ENCODE measurements at places on chromosomes 12 and 14. TPM values are rescaled to one million over a fixed set of nuclear protein-coding genes. Genes with fewer than 3 reads are reported as not detected.

SERPINA9 gene
- not detected for total RNA-seq

INHBE gene
- total RNA-seq, result not detected

HOXC12 gene
- not detected for total RNA-seq

SOS2 gene
- 43.4 TPM for total RNA-seq

TM9SF1 gene
- total RNA-seq, result 114 TPM

PPP2R5E gene
- total RNA-seq, result 31.2 TPM

ATL1 gene
- total RNA-seq, result 5.1 TPM

DNA sequence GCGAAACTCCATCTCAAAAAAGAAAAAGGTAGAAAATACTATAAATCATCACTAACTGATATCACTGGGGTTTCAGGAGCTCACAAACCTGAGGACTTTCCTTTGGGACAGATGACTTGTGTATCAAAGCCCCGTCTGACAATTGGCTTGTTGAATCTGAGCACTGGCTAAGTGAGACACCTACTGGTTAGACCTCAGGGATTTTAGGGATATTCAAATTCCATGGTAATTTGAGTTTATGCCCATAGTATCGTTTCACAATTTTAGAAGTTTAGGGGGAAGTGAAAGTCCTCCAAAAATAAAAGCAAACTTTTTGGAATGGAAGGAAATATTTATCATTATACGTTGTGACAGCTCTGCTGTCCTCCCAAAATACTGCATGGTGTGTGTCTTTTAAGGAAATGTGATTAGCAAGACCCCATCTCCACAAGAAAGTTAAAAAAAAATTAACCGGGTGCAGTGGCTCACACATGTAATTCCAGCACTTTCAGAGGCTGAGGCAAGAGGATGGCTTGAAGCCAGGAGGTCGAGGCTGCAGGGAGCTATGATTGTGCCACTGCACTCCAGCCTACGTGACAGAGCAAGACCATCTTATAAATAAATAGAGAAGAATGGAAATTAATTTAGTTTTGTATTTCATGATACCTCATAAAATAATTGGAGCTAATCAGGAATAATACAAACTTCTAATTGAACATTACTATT lies 49.2 kb downstream of the FBXL14 start:
- no peak overlapping the region for H3K4me3 ChIP-seq
- no peak overlapping the region for H3K27ac ChIP-seq
- no peaks in the 10 kb centered on the region for H3K36me3 ChIP-seq
- no peaks in the 10 kb centered on the region for H3K27me3 ChIP-seq
- H3K4me1 ChIP-seq, result no peaks in the 10 kb centered on the region
- DNase-seq, result no peak

- H3K27me3 ChIP-seq, result no peaks in the 10 kb centered on the region
- no peak overlapping the region for H3K4me3 ChIP-seq
- H3K27ac ChIP-seq, result no peak overlapping the region
- H3K4me1 ChIP-seq, result peaks cover 13% of the 10 kb centered on the region
These were observed 5.8 kb upstream of the LRP10 start for GRCh38 chr14:22865424-22866405.

DNA sequence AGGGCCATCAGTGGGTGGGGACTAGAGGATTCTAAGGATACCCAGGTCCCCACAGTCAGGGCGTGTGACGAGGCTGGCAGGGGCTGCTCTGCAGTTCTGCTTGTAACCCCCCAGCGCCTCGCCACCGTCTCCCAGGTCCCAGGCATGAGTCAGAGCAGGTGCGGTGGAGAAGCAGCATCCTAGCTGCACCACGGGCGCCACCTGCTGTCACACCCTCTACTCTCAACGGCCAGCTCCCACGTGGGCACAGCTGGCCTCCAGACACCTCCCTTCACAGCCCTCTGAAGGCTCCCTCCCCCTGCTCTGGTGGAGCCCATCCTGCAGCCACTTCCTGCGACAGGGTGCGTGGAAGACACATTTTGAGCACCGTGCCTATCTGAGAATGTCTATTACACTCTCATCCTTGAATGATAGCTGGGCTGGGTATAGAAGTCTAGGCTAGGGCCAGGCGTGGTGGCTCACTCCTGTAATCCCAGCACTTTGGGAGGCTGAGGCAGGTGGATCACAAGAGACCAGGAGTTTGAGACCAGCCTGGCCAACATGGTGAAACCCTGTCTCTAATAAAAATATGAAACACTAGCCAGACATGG lies 6.9 kb upstream of the NUDT14 start:
- no peak overlapping the region for H3K27ac ChIP-seq
- DNase-seq, result no peak
- no peaks in the 10 kb centered on the region for H3K4me1 ChIP-seq
- H3K4me3 ChIP-seq, result no peak overlapping the region

DNA sequence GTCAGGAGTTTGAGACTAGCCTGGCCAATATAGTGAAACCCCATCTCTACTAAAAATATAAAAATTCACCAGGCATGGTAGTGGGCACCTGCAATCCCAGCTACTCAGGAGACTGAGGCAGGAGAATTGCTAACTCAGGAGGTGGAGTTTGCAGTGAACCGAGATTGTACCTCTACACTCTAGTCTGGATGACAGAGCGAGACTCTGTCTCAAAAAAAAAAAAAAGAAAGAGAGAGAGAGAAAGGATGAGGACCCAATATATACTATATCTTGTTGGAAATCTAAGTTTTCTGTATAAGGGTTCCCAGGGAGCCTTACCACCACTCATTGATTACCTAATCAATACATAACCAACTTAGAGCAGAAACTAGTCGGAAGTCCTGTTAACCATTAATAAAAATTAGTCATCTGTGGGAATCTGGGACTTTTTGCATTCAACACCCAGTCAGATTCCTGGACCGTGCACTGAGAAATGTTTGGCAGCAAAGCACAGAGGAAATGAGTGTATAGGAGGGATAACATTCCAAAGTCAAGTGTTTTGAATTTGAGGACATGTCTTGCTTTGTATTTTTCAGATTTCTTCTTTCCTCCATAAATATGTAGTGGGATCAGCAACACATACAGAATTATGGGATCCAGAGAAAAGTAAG lies 44.8 kb upstream of the NR2C1 start:
- H3K4me1 ChIP-seq, result peaks cover 28% of the 10 kb centered on the region
- H3K4me3 ChIP-seq, result no peak overlapping the region
- DNase-seq, result peak; percentile 29
- no peaks in the 10 kb centered on the region for H3K27me3 ChIP-seq
- H3K36me3 ChIP-seq, result no peaks in the 10 kb centered on the region

GRCh38 chr14:20614038-20614840 lies 23.1 kb upstream of the RNASE12 start:
- peak overlapping the region; percentile 11 for H3K4me3 ChIP-seq
- peak overlapping the region; percentile 79 for H3K27ac ChIP-seq
- H3K4me1 ChIP-seq, result no peaks in the 10 kb centered on the region
- no peak for DNase-seq
- no peaks in the 10 kb centered on the region for H3K36me3 ChIP-seq

DNA sequence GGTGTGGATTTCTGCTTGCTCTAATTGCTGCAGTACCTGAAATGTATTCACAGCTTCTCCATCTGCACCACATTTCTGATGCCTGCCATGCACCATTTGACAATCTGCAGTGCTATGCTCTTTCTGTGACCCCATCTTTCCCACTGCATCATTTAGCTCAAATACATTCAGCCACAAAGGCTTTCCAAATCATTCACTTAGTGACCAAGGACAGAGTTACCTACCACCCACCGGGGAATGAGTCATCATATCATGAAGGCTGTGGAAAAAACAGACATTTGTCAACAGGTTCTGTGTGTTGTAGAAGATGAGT lies 465.5 kb upstream of the ATP2B1 start:
- H3K36me3 ChIP-seq, result no peaks in the 10 kb centered on the region
- H3K27me3 ChIP-seq, result no peaks in the 10 kb centered on the region
- H3K4me1 ChIP-seq, result no peaks in the 10 kb centered on the region
- H3K27ac ChIP-seq, result no peak overlapping the region
- no peak overlapping the region for H3K4me3 ChIP-seq

GRCh38 chr12:48054955-48055821 lies 50.7 kb downstream of the SENP1 start:
- no peak for DNase-seq
- no peaks in the 10 kb centered on the region for H3K27me3 ChIP-seq
- no peak overlapping the region for H3K27ac ChIP-seq
- H3K4me1 ChIP-seq, result no peaks in the 10 kb centered on the region
- H3K36me3 ChIP-seq, result peaks cover 7% of the 10 kb centered on the region
- no peak overlapping the region for H3K4me3 ChIP-seq

- H3K36me3 ChIP-seq, result no peaks in the 10 kb centered on the region
- H3K4me3 ChIP-seq, result no peak overlapping the region
- H3K4me1 ChIP-seq, result no peaks in the 10 kb centered on the region
- no peaks in the 10 kb centered on the region for H3K27me3 ChIP-seq
These were observed 262.8 kb downstream of the SLC16A7 start for GRCh38 chr12:59858508-59859170.

- no peaks in the 10 kb centered on the region for H3K4me1 ChIP-seq
- H3K27me3 ChIP-seq, result no peaks in the 10 kb centered on the region
- no peak overlapping the region for H3K27ac ChIP-seq
- no peak overlapping the region for H3K4me3 ChIP-seq
- no peaks in the 10 kb centered on the region for H3K36me3 ChIP-seq
These were observed 74.4 kb upstream of the MAP1LC3B2 start for GRCh38 chr12:116484807-116485206.

DNA sequence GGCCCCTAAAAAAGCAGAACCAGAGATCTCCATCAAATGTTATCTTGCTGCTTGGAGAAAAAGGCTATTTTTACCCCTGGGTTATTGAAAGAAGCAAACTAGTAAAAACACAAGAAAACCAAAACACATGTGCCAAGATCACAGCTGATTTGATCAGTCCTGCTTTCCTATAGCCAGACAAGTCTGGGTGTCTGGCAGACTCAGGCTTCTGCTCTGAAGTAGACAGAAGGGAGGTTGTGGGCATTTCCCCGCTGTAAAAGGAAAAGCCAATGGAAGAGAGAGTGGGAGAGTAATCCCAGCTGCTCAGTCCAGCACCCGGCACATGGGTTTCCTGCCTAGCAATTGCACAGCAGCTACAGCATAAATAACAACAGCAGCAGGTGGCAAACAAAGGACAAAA lies 177.9 kb downstream of the PHLDA1 start:
- DNase-seq, result peak; percentile 54
- H3K4me3 ChIP-seq, result no peak overlapping the region
- peaks cover 45% of the 10 kb centered on the region for H3K4me1 ChIP-seq
- no peaks in the 10 kb centered on the region for H3K27me3 ChIP-seq
- H3K27ac ChIP-seq, result peak overlapping the region; percentile 61
- no peaks in the 10 kb centered on the region for H3K36me3 ChIP-seq

GRCh38 chr12:2165927-2166326 lies 113.1 kb downstream of the CACNA1C start:
- no peak overlapping the region for H3K27ac ChIP-seq
- no peak for DNase-seq
- no peaks in the 10 kb centered on the region for H3K36me3 ChIP-seq

- H3K27ac ChIP-seq, result no peak overlapping the region
- no peak for DNase-seq
- H3K4me1 ChIP-seq, result no peaks in the 10 kb centered on the region
- no peaks in the 10 kb centered on the region for H3K36me3 ChIP-seq
These were observed 228.2 kb upstream of the SYT1 start for GRCh38 chr12:78636231-78636855.

GRCh38 chr12:2801044-2801783 lies 6.4 kb downstream of the FKBP4 start:
- DNase-seq, result peak; percentile 77
- H3K27ac ChIP-seq, result peak overlapping the region; percentile 42
- H3K4me1 ChIP-seq, result peaks cover 50% of the 10 kb centered on the region
- peaks cover 61% of the 10 kb centered on the region for H3K36me3 ChIP-seq
- no peak overlapping the region for H3K4me3 ChIP-seq

DNA sequence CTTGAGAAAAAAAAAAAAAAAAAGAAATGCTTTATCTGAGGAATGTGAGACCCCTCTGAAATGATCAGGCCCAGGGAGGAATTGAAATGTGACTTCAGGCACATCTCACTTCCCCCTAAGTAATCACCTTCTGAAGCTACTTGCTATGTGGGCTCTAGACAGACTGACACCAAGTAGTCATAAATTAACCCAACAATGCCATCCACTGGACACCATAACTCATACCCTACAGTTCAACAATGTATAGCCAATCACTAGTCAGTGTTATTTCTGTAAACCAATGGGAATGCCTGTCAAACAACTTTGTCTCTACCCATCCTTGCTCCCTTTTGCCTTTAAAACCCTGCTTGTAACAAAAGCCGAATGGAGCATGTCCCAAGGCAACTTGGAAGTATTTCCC lies 182.7 kb upstream of the TMPO start:
- no peaks in the 10 kb centered on the region for H3K4me1 ChIP-seq
- H3K27me3 ChIP-seq, result no peaks in the 10 kb centered on the region
- no peak overlapping the region for H3K27ac ChIP-seq
- DNase-seq, result no peak
- no peak overlapping the region for H3K4me3 ChIP-seq
- no peaks in the 10 kb centered on the region for H3K36me3 ChIP-seq

DNA sequence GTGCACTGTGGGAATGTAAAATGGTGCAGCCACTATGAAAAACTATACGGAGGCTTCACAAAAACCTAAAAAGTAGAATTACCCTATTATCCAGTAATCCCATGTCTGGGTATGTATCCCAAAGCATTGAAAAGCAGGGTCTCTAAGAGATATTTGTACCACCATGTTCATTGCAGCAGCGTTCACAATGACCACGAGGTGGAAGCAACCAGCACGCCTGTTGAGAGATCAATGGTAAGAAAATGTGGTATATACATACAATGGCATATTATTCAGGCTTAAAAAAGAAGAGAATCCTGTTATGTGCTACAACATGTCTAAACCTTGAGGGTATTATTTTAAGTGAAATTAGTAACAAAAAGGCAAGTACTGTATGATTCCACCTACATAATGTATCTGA lies 910 bp upstream of the NOPCHAP1 start:
- H3K4me1 ChIP-seq, result peaks cover 13% of the 10 kb centered on the region
- DNase-seq, result no peak
- H3K36me3 ChIP-seq, result no peaks in the 10 kb centered on the region
- H3K4me3 ChIP-seq, result no peak overlapping the region

GRCh38 chr12:116779597-116779996 lies 41.5 kb downstream of the RNFT2 start:
- no peaks in the 10 kb centered on the region for H3K27me3 ChIP-seq
- H3K27ac ChIP-seq, result no peak overlapping the region
- H3K4me1 ChIP-seq, result no peaks in the 10 kb centered on the region
- no peak for DNase-seq

GRCh38 chr12:51484119-51484518 lies 59.5 kb downstream of the SLC4A8 start:
- H3K27me3 ChIP-seq, result no peaks in the 10 kb centered on the region
- no peak overlapping the region for H3K4me3 ChIP-seq
- no peaks in the 10 kb centered on the region for H3K36me3 ChIP-seq
- H3K27ac ChIP-seq, result no peak overlapping the region
